ENCODE measurements at places on chromosomes 16 and 17.

DNA sequence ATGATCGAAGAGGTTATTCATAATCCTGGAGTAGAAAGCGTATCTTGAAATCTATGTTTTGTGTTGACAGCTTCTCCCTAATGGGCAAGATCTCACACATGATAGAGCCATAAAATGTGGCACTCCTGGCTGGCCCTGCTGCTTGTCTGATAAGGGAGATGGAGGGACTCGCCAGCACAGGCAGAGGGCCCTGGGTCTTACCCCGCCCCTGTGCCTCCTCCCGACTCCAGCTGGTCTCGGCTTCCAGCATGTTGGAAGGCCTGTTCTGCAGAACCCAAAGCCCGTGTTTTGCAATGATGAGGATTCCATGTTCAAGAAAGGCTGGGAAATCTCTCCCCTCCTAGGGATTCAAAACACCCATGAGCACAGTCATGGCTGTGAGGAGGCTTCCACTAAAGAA lies 106.7 kb upstream of the SDK2 start:
- no peak for DNase-seq

DNA sequence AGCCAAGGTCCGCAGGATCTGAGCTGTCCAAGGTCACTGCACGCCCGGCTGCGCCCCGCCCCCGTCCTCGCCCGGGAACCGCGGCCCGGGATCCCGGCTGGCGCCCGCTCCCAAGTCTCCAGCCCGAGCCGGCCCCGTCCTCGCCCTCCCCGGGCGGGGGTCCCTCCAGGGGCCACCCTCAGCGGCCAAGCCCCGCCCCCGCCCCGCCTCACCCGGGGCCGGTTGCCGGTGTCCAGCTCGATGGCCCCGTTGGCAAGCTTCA lies 216 bp downstream of the VPS9D1 start:
- DNase-seq, result no peak

DNA sequence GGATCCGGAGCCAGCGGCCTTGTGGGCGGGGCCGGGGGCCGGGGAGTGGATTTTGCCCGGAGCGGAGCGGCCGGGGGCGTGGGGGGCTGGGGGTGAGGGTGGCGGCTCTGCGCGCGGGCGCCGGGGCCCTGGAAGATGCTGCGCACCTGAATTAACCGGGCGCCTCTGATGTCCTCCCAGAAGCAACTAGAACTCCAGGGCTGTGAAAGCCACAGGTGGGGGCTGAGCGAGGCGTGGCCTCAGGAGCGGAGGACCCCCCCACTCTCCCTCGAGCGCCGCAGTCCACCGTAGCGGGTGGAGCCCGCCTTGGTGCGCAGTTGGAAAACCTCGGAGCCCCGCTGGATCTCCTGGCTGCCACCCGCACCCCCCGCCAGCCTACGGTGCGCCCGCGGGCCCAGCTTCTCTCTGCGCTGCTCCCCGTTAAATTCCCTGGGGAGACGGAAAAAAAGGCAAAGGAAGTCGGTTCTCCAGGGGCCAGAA lies 549 bp downstream of the SLC26A11 start:
- no peak for DNase-seq

DNA sequence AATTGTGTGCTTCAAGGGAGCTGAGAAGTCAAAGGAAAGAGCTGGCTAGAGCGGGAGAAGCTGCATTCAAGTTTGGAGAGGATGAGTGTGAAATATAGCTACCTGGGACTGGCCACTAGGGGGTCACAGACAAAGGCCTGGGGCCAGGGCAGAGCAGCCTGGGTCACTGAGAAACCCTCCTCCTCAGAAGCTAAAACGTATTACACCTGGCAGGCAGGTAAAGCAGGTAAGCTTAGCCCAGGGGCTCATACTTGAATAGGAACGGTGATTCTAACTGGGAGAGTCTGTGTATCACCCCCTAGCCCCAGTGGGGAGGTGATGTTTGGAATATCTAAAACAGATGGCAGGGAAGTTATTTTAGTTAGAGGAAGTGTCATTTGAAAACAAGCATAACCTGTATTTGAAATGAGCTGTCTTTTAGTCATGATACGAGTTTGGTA lies 6.8 kb downstream of the KRT37 start:
- DNase-seq, result no peak

DNA sequence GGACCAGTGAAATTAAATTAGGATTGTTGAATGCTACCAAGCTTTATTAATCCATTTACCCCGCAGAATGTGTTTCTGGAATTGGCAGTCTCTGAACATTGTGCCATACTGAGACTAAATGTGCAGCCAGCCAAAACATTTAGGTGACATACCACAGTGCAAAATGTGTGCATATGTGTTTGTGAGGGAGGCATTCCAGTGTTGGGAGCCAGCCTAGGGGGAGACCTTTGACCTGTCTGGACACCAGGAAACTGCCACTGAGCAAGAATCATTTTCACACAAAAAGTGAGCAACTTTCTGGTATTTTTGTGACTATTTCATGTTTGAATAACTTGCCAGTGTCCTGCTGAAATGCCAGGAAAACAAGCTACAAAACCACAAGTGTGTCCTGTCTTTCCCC lies 64.7 kb upstream of the SLC12A3 start:
- no peak for DNase-seq

Measured in stimulated activated CD4-positive, alpha-beta T cell treated with anti-CD3 and anti-CD28 coated beads, Interleukin-2, amount 100 ng/mL, for 24 hours (primary cell).